Left kidney (tissue), 8 donors: ENCODE measurements at places on chromosomes 1 and 21. TPM values are rescaled to one million over a fixed set of nuclear protein-coding genes. Genes with fewer than 3 reads are reported as not detected.
A peak's percentile ranks its signal among the peaks of the same experiment; 100 is the strongest.

- DNase-seq = no peak
Observed at GRCh38 chr1:77412069-77412819, 130.4 kb downstream of the AK5 start.

GRCh38 chr21:45362748-45363145, 42.2 kb upstream of the COL18A1 start:
- DNase-seq = no peak

DNA sequence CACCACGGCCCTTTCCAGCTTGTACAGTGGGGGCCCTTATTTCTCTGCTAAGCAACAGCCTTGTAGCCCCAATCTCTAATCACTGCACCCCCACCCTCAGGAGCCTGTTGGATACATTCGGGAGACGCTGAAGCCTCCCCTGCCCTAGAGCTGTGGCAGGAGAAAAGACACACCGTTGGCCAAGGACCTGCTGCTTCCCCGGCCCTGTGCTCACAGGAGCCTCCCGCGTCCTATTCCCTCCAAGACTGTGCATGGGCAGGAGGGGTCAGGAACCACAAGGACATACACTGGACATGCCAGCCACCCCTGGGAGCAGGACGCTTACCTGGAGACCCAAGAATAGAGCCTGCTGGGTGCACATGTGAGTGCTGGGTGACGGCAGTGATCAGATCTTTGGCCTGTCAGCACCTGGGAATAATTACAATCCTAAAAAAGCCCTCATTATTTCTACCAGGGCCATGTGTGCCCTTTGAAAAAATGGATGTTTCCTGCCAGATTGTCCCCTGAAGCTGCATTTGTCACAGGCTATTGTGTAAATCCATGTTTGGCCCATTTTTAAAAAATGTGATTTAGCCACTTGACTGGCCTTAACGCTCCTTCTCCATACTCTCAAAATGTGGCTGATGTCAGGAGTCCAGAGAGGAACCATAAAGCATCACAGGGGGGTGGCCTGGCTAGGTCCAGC, 590.6 kb downstream of the MATN1 start:
- no peak for DNase-seq

GRCh38 chr1:43546388-43547100, 15.9 kb downstream of the PTPRF start:
- no peak for DNase-seq

DNA sequence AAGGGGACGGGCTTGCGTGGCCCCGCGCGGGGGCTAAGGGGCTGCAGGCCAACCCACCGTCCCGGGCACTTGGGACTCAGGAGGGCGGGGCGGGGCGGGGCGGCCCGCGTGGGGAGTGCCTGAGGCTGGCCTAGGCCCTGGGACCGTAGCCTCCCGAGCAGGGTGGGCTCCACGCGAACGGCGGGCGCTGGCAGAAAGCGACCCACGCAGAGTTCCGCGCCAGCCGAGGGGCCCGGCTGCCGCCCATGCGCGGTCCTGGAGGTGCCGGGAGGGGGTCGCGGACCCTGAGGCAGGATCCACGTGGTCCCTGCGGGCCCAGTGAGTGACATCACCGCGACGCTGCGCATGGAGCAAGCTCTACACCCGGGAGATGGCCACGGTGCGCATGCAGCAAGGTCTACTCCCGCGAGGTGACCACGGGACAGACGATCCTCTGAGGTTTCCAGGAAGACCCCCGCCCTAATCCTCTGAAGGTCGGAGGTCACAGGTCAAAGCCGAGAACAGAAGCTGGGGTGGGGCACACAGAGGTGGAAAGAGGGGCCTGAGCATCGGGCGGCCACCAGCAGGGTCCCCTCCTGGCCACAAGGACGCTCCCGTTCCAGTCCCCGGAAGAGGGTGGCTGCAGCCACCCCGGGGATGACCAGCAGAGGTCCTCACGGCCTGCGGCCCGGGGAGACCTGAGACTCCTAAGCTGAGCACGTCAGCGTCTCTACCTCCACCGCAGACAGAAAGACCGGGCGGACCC, 13.5 kb upstream of the SLC19A1 start:
- no peak for DNase-seq

DNA sequence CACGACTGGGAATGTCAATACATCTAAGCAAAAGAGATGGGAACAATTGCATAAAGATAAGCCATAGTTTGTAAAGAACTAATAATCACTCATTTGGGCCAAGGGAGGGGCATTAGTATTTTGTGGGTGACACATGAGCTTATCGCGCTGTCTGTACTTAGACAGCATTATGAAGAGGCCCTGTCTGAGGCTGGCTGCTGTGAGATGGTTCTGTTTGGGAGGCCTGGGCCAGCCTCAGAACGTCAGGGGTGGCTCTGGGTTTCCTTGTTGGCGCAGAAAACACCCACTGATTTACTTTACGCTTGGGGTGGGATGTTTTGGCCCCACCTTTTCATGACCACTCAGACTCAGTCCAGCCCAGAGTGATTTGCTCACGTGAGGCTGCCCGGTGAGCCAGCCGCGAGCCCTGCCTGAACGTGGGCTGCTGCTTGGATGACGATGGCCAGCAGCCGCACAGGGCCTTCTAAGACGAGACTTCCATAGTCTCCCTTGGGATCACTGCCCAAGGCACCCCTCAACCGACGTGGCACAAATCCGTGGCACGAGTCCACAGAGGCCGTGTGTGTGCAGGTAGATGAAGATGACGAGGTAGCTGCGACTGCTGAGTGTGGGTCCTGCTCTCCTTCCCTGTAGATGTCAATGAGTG, 18.7 kb downstream of the UMODL1 start:
- DNase-seq = no peak

- DNase-seq = peak; percentile 85
Observed at GRCh38 chr1:175742790-175743459, 470 bp downstream of the TNR start.

GRCh38 chr1:227038401-227038800, 98.3 kb downstream of the COQ8A start:
- DNase-seq = no peak

DNA sequence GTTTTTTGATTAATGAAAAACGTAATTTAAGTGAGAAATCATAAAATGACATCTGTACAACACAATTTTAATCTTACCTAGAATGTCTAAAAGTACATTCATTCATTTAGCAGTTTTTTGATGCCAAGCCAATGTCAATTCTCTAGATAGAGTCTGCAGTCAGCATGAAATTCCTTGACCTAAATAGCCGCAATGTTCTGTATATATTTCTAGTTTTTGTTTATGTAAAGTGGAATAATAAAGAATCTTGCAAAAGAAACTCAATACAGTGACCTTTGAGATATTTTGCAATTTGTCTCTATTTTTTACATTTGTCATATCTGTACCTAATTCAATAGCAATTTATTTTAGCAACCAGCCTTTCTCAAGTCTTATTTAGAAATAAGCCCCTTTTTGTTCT, 176.0 kb downstream of the ATP6V1G3 start:
- no peak for DNase-seq

- no peak for DNase-seq
Observed at GRCh38 chr1:2169200-2169836, 25.3 kb downstream of the FAAP20 start.

GRCh38 chr1:18856435-18856834, 3.0 kb downstream of the TAS1R2 start:
- DNase-seq = no peak

DNA sequence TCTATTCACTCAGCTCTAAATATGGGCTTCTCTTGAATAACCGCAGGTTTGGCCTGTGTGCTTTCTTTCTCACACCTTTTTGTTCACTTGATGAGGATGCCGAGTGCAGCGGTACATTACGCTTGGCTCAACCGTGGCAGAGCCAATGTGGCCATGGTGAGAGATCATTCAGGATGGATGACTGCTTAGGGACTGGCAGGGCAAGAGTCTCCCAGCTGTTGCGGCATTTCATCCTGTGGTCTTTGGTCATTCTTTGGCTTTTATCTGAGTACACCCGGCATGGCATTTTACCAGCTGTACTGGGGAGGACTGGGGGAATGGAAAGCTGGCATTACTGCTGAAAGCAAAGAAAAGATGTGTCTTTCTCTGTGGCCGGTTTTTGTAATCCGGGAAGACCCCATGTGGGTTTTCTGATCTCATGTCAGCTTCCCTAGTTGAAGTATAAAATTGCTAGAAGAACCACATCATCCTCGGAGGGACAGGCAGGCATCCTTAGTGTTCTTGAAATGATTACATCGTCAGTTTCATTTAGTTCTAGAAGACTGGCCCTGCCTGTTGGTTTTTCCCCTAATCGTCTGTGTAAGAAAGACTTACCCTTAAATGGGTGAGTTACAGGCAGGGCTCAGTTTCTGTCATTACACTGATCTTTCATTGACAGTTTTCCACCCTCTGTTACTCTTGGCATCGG, 15.1 kb downstream of the PCP4 start:
- no peak for DNase-seq

GRCh38 chr1:115341948-115342347, 3.9 kb upstream of the NGF start:
- DNase-seq = no peak

- DNase-seq = no peak
Observed at GRCh38 chr1:42189931-42190853, 25.6 kb upstream of the GUCA2A start.

DNA sequence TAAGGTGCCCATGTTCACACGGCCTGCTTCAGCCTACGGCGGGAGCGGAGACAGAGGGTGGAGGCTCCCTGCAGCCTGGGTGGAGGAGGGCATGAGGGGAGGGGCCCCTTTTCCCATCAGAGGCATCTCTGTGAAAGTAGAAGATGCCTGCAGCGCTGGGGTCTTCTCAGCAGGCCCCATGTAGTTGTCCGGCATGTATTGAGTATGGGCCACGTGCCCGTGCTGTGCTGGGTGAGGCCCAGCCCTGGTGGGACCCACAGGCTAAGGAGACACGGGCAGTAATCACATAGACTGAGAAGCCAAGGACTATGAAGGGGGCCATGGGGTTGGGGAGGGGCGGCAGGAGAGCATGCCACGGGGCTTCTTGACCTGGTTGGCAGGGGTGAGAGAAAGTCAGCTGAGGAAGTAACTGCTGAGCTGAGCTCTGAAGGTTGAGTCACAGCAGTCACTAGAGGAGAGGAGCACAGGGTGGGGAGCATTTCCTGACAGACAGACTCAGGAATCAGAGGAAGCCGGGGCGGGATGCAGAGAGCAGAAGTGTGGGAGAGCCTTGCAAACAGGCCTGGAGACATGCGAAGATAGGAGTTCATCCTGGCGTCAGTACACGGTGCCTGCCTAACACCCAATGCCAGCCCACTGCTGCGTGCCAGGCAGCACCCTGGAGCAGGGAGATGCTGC, 21.6 kb downstream of the PSEN2 start:
- DNase-seq = no peak

DNA sequence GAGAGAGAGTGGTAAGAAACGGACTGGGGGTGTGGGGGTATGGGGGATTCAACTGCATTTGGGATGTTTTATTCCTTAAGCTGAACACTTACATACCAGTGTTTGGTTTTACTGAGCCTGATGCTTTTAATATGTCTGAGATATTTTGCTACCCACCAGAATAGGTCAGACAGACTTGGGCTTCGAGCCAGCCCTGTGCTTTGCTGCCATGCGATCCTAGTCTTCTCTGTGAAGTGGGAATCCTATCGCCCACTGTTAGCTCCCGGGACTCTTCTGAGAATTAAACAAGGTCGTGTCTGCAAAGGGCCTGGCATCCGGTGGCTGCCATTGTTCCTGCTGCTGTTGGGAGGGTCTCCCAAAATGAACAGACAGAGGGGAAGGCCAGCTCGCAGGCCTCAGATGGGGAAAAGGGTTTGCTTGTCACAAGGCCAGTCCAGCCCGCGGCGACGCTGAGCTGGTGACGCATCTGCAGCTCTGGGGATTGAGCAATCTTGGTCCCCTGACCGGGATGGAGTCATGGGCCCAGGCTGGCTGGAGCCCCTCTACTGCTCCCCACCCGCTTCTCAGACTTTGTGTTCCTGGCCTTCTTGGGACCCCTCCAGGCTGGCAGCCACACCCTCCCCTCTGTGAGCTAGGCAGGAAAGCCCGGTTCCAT, 26.9 kb upstream of the ECE1 start:
- DNase-seq = no peak

- no peak for DNase-seq
Observed at GRCh38 chr1:238409932-238410331, 519.2 kb upstream of the ZP4 start.

- DNase-seq = no peak
Observed at GRCh38 chr1:227136210-227136820, 182.0 kb downstream of the CDC42BPA start.

- no peak for DNase-seq
Observed at GRCh38 chr1:53511933-53512806, 53.0 kb downstream of the DMRTB1 start.

- no peak for DNase-seq
Observed at GRCh38 chr1:77859248-77859647, 29.2 kb upstream of the NEXN start.

- no peak for DNase-seq
Observed at GRCh38 chr1:156260896-156261295, 13.0 kb upstream of the PAQR6 start.

- DNase-seq = no peak
Observed at GRCh38 chr21:39141502-39141901, 41.7 kb downstream of the PSMG1 start.

DNA sequence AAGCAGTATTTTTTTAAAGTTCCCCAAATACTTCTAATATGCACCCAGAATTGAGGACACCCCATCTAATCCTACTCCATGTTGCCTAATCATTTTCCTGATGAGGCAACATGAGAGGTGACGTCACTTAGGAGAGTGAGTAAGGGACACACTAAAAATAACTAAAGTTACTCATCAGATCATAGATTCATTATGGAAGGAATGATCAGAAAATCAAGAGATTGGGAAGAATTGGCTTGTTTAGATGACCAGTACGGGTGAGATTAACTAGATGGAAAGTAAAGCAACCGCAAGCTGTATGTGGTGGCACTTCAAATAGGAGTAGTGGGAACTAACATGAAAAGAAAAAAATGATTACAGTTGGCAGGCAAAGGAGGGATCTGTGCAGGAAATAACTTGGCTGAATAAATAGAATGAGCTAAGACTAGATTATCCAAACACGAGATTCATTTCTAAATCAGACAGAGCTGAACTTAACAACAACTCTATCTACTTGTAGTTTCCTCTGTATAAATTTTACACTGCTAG, 61.4 kb upstream of the CXADR start:
- DNase-seq = no peak

DNA sequence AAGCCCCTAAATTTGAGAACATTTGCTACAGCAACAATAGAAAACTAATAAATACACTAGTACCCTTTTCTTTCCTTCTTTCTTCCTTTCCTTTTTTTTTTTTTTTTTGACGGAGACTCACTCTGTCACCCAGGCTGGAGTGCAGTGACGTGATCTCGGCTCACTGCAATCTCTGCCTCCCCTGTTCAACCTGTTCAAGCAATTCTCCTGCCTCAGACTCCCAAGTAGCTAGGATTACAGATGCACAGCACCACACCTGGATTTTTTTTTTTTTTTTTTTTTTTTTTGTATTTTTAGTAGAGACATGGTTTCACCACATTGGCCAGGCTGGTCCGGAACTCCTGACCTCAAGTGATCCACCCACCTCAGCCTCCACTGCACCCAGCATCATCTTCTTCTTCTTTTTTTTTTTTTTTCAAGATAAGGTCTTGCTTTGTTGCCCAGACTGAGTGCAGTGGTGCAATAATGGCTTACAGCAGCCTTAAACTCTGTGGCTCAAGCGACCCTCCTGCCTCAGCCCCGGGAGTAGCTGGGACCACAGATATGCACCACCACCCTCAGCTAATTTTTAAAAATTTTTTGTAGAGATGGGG, 19.6 kb upstream of the CBR3 start:
- no peak for DNase-seq

Gene CRYBG2
- 0.65 TPM for polyA plus RNA-seq

Gene LCE3E
- not detected for polyA plus RNA-seq

Gene HNRNPCL1
- 0.58 TPM for polyA plus RNA-seq

Gene SLC35E2B
- polyA plus RNA-seq = 87.3 TPM

Gene S100A7A
- polyA plus RNA-seq = not detected

Gene PLCH2
- polyA plus RNA-seq = 0.80 TPM

Gene IRF6
- 18.6 TPM for polyA plus RNA-seq

Gene KIF2C
- polyA plus RNA-seq = 38.8 TPM

Gene CTSS
- polyA plus RNA-seq = 7.7 TPM

Gene AIRE
- polyA plus RNA-seq = 0.42 TPM
